ENCODE measurements at places on chromosomes 5 and 9.

DNA sequence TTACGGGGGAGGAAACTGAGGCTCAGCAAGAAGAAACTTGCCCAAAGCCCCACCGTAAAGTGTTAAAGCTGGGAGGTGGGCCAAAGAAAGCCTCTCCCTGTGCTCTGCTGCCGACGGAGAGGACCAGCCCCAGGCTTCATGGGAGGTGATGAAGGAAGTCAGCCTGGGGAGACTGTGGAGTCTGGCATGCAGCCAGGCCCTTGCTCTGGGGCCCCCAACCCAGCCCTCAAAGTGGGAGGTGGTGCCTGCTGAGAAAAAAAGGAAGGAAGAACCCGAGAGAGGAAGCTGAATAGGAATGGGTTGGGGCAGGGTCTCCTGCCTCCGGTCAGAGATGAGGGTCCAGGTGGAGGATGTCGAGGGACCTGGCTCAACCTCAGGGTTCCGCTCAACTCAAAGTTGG is 3.8 kb downstream of the RNF44 start:
- peak; percentile 95 for DNase-seq

DNA sequence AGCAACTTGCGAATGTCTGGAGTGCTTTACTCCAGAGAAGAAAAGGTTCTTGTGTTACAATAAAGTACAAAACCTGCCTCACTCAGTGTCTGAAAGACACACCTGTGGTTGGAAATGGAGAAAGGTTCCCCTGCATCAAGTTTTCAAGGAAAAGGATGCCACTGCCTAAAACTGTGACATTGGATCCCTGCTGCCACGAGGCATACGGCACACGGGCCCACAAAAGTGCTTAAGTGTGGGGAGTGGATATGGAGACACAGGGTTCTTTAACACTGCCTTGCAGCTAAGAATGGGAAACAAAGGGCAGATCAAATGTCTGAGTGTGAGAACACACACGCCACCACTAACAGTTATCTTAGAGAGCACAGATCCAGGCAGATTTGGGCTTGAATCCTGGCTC is 75.0 kb downstream of the NIPSNAP3B start:
- no peak for DNase-seq

GRCh38 chr5:2496126-2496525 is 255.4 kb downstream of the IRX2 start:
- DNase-seq = no peak

DNA sequence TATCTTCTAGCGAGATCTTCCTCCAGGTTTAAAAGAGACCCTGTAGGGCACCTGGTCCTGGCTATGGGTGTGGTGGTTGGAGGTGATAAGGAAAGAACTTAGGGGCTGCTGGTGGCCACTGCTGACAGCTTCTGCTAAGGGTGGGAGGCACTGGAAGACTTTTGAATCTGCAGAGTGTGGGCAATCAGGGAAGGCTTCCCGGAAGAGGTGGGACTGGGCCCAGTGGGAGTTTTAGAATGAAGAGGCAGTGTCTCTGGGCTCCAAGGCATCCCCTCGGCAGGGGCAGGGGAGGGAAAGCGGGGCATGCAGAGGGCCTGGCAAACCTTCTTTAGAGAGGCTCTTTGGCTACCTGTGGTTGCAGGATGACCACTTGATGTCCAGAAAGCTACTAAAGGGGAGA is 23.0 kb upstream of the DAB2IP start:
- no peak for DNase-seq

DNA sequence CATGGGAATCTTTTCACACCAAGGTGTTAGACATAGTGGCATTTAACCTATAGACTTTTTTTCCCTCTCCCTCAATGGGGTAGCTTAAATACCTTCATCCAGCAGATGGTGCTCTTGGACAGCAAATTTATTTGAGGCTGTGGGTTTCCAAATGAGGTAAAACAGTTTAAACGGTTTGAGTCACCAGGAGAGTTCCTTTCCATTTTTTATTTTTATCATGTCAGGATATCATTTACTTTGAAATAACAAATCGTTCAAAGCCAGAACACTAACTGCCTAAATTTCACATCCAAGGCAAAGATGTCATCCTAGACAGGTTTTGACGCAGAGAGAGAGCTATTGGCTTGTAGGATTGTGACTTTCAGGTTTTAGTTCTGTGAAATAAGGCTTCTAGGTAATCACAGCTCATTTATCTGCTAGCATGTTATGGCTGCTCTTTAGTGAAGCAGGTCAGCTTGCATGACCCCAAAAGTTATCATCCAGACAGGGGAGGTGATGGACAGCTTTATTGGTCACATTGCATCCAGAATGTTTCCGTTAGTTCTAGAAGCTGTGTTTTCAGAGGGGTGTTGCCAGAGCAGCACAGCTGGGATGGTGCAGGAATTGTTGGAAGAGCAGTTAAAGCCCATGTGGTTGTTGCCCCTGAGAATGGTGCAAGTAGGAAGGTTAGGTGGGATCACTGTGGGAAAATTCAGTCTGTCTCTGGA is 69.8 kb downstream of the KDM4C start:
- peak; percentile 43 for DNase-seq

GRCh38 chr5:123735384-123735783 is 223.4 kb downstream of the CSNK1G3 start:
- DNase-seq = no peak

GRCh38 chr5:75847561-75848021 is 130.4 kb upstream of the POC5 start:
- no peak for DNase-seq

DNA sequence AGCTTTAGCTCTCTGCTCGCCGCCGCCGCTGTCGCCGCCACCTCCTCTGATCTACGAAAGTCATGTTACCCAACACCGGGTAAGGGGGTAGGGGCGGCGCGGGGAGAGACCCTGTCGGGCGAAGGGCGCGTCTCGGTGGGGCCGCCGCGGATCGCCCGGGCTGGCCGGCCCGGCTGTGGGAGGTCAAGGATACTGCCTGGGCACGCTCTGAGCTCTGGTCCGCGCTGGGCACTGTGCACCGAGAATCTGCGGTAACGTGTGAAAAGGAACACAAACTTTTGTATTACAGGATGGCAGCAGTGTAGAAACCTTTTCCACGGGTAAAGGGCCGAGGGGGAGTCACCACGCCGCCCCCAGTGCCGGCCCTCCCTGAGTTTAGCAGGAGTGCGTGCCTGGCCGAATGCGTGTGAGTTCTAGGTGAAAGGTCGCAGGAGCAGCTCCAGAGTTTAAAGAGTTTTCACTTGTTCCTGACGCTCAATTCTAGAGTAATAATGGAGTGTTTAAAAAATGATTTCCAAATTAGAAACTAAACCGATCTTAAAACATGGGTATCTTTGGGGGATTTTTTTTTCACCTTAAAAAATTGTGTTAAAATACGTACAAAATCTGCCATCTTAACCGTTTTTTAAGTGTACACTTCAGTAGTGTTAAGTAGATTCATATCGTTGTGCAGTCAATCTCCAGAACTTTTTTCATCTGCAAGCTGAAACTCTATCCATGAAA is at the start of gene HSDL2:
HSDL2 (plus strand) TSS at position 7 of the 723 bp plus-strand sequence; CDS start at position 63, 56 bp downstream.
- no peak for DNase-seq

GRCh38 chr5:133415506-133415905 is 196.8 kb downstream of the FSTL4 start:
- no peak for DNase-seq

DNA sequence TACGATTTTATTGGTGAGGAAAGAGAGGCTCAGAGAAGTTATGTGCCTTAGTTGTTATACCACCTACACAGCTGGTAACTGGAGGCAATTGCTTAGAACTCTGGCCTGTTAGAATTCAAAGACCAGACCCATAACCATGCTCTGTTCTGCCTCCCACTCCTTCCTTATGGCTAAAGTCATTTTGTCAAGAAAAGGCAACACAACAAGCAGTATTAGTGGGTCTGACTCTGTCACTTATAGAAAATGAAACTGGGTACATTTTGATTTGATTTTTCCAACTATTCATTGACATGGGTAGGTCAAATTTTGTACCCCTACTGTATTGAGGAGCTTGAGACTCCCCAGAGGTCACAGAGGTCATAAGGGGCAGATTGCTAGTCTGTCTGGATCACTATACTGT is 44.5 kb upstream of the NR3C1 start:
- no peak for DNase-seq

DNA sequence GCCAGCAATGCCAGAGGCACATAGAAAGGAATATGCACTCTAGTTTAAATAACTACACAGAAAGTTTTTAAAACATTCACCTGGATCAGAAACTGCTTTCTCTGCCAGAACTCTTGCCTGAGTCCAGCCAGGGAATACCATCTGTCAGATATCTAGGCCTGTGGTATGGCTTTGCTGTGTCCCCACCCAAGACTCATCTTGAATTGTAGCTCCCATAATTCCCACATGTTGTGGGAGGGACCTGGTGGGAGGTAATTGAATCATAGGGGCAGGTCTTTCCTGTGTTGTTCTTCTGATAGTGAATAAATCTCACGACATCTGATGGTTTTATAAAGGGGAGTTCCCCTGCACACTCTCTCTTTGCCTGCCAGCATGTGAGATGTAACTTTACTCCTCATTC is 41.5 kb upstream of the KCNV2 start:
- no peak for DNase-seq

GRCh38 chr5:53453898-53454718 is 26.3 kb upstream of the FST start:
- no peak for DNase-seq

DNA sequence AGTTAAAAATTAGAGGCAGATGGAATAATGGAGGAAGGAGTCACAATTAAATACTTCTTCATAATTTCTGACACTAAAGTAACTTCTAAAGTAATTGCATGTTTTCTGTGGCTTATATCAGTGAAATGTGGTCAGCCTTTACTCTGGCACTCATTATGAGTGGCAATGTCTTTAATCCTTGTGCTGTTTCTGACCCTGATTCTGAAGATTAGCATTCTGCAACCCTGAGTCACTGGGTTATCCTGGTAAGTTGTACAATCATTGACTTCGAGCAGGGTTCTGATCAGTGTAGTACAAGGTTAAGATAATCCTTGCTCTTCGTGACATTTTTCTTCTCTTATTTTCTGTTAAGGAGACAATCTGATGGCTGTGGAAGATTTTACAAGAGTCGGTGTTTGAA is 379.4 kb upstream of the RORB start:
- no peak for DNase-seq
